ENCODE measurements at places on chromosomes 4 and X.

- DNase-seq: no peak
Observed at GRCh38 chr4:26557164-26557563, 26.7 kb upstream of the TBC1D19 start.

GRCh38 chr4:32161392-32161791, 1441.2 kb downstream of the PCDH7 start:
- DNase-seq: no peak

GRCh38 chr4:22482250-22483127, 33.4 kb downstream of the ADGRA3 start:
- no peak for DNase-seq

DNA sequence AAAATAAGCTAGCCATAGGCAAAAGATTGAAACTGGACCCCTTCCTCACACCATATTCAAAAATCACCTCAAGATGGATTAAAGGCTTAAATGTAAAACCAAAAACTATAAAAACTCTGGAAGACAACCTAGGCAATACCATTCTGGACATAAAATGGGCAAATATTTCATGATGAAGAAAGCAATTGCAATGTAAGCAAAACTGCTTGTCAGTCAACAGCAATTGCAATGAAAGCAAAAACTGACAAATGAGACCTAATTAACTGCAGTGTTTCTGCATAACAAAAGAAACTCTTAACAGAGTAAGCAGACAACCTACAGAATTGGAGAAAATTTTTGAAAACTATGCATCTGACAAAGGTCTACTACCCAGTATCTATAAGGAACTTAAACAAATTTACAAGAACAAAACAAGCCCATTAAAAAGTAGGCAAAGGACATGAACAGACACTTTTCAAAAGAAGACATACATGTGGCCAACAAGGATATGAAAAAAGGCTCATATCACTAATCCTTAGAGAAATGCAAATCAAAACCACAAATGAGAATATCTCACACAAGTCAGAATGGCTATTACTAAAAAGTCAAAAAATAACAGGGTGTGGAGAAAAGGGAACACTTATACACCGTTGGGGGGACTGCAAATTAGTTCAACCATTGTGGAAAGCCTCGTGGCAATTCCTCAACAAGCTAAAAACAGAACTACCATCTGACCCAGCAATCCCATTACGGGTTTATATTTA, 46.7 kb downstream of the CFAP299 start:
- no peak for DNase-seq

GRCh38 chrX:40108959-40109287, 11.2 kb upstream of the BCOR start:
- no peak for DNase-seq

DNA sequence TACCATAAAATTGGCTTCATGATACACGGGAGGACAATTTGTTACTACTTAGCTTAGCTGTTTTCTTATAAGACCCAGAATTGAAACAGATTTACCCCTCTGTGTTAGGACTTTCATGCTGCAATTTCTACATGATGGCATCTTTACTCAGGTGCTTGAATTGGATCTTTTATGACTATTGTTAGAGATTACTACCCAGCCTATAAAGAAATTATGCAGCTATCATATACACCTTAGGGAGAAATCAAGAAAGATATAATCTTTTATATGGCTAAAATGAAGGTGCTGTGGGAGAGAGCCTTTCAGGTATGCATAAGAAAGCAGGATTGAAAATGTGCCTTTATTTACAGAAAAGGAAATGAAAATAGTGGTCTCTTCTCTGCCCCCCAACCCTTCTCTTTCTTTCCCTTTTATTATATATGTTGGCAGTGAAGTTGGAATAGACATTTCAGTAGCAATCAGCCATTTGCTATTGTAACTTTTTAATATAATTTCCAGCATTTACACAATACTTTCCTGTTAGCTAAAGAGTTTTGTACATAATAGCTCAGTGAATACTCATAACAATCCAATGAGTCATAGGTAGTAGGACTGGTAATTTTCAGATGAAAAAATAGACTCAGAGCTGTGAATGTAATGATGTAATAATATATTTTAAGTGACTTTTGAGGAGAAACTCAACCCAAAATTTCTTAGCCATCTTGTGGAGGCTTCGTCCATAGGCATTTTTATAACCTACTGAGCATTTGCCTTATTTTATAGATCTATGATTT, 311.8 kb downstream of the ADGRL3 start:
- no peak for DNase-seq

DNA sequence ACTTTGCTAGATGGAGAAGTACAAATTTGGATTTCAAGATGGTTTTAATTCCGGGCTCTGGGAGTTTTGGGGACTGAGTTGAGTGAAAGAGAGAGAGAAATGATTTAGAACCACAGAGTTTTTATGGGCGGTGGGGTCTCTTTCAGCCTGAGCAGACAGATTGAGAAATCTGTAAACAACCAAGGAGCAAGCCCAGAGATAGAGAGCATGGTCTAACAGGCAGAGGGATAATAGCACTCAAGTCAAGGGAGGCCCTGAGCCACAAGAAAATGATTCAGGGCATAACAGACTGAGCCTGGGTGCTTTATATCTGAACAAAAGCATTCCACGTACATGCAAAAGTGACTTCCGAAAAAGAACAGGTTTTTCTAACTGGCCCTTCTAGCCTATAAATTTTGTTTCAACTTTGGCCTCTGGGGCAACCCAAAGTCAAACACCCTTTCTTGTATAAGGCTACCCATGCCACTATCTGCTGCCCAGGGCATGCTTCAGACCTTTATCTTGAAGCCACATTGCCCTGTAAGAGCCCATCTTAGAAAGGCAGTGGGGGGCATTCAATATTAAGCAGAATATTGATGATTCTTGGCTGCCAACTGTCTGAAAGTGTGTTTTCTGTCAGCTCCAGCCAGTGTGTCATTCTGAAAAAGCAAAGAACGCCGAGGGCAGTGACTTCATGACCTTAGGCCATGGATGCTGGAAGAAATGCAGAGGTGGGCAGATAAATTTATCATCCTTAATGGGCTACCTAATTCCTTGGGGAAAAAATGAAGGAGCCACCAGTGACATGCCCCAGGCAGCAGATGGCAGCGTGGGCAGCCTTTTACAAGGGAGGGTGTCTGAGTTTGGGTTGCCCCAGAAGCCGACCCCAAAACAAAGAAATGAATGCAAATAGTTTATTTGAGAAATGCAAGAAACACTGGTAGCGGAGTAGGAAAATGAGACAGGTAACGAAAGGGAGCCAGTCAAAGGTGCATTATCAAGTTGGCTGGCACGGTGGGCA, 637.6 kb downstream of the MID1IP1 start:
- DNase-seq: no peak

DNA sequence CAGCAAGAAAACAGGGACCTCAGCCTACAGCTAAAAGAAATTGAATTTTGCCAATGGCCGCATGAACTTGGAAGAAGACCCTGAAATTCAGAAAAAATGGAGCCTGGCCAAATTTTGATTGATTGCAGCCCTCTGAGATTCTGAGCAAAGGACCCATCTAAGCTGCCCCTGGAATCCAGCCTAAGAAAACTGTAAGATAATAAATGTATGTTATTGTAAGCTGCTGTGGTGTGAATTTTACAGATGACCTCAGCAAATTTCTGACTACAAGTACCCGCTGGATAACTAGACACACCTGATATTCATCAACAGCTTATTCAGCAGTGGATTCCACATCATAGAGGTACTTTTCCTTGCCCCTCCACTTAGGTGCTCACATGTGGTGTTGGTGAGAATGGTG, 119.5 kb upstream of the EPHA5 start:
- DNase-seq: no peak

- no peak for DNase-seq
Observed at GRCh38 chrX:10564484-10564883, 55.9 kb downstream of the MID1 start.

- no peak for DNase-seq
Observed at GRCh38 chr4:86181585-86181984, 178.3 kb downstream of the MAPK10 start.

DNA sequence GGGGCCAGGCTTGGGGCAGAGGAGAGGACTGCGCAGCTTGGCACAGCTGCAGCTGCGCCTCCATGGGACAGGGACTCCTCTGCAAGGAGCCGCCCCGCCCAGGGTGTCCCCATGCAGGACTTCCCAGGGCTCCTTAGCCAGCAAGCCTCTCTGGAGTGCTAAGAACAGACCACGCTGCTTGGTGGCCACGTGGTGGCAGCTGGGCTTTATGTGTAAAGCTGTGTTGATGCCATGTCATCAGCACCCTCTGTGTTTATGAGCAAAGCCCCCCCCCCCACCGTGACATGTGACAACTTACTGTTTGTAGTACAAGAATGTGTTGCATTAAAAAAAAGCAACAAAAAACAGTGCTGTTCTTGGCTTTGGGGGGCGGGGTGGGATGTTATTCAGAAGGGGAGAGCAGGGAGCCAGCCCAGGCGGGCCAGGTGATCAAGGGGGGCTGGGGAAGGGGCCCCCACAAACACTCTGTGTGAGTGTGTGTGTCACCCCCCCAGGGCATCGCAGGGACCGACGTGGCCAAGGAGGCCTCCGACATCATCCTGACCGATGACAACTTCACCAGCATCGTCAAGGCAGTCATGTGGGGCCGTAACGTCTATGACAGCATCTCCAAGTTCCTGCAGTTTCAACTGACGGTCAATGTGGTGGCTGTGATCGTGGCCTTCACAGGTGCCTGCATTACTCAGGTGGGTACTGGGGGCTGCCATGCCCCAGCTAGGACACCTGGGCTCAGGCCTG, 40.3 kb downstream of the ATP2B3 start:
- no peak for DNase-seq

- DNase-seq: no peak
Observed at GRCh38 chr4:52648836-52649235, 10.3 kb downstream of the USP46 start.

DNA sequence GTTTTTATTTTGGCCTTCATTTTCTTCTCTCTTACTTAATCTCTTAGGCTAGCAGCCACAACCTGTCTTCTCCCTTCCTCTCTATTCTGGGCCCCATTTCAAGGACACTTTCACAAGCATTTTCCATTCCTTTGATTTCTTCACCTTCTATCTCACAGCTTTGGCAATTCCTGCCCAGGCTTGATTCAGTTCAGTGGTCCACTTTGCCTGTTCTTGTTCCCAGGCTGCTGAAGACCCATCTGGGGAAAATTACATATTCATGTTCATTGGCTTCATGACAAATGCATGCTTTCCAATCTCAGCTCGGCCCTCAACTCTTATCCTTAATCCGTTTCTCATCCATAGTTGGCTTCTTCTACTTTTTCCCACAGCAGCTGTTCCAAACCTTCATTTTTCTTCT, 38.7 kb upstream of the LPAR4 start:
- no peak for DNase-seq

DNA sequence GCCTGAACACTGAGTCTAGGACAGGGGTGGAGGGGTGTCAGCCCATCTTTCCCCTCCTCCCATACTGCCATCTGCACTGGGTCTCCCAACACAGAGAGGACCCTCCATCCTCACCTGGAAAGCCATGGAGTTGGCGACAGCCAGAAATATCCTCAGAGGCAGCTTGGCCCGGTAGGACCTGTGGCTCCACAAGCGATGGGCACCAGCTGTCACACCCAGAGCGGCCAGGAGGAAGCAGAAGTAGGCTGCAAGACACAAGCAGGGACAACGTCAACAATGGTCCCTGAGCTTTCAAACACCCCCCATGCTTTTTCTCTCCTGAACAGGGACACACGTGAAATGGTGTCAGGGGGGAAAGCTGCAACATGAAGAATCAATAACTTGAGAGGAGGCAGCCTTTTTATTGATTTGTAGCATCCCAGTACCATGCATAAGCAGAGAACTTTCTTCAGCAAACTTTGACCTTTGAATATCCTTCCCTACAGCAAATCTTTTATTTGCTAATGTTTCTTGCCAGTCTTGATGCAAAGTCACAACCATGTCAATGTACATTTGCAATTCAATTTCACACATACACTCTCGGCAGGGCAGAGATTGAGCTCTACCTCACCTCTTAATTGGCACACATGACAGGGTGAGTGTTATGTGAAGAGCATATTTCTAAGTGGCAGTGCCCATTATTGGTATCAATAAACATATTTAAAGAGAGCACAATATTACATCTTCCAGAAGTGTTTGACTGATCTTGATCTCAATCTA, 93.2 kb downstream of the SCD5 start:
- DNase-seq: no peak

- peak; percentile 61 for DNase-seq
Observed at GRCh38 chr4:79796948-79797347, 276.1 kb downstream of the ANTXR2 start.

- no peak for DNase-seq
Observed at GRCh38 chr4:128825226-128825625, 15.7 kb downstream of the JADE1 start.

- DNase-seq: peak; percentile 36
Observed at GRCh38 chrX:63754136-63754859, 30.7 kb downstream of the ARHGEF9 start.

GRCh38 chr4:71229477-71230270, 109.1 kb upstream of the SLC4A4 start:
- DNase-seq: no peak

DNA sequence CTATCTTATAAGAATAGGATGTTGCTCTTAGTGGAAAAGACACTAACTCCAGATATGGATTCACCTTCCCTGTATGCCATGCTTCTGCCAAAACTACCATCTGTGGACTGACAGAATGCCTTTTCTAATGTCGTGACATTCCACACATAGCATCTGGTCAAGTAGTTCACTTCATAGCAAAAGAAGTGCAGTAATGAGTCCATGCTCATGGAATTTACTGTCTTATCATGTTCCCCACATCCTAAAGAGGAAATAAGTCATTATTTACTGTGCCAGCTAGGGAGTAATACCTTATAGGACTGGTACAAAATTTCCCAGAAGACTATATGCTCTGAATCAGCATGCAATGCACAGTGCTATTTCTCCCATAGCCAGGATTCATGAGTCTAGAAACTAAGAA, 562.4 kb downstream of the TLL1 start:
- no peak for DNase-seq

DNA sequence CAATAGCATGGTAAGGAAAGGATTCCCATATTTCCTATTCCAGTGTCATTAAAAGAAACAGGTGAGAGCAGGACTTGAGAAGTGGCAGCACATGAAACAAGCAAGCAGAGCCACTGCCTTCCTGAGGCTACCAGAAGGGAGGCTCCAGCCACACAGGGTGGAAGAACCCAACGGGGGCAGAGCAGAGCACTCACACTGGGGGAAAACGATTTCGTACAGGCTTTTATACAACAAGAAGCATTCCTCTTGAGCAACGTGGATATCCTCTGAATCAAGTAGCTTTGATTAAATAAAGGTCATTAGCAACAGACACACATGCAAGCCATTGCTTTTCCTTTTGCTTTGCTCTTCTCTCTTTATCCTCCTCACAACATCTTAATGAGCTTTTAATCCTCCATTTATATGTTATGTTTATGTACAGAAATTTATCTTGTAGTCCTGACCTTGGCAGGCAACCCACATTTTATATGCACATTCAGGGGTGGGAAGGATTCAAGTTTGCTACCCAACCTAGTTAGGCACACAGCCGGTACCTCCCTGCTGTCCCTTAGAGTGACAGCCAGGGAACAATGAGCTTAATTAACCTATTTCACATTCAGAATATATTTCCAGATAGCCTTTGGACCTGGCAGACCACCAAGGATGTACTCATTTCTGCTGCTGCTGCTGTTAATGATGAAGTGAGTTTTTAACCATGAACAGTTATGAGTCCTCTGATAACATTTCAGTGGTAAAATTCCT, 202.1 kb downstream of the ARHGAP24 start:
- DNase-seq: no peak

GRCh38 chr4:3673716-3674478, 92.3 kb upstream of the ADRA2C start:
- DNase-seq: no peak

- no peak for DNase-seq
Observed at GRCh38 chrX:41923978-41924683, 777 bp upstream of the CASK start.

GRCh38 chr4:174365018-174365587, 81.4 kb downstream of the CEP44 start:
- DNase-seq: peak; percentile 22

Data from thymus (tissue), 14 donors.